ENCODE measurements at places on chromosomes 13 and 19. TPM values are rescaled to one million over a fixed set of nuclear protein-coding genes. Genes with fewer than 3 reads are reported as not detected.

The C1QTNF9 gene
- 0.99 TPM for total RNA-seq

GRCh38 chr19:8238251-8238650 lies 29.1 kb downstream of the CERS4 start:
- DNase-seq = no peak

GRCh38 chr19:48424694-48425219 lies 21.0 kb upstream of the GRWD1 start:
- DNase-seq = no peak

The SOHLH2 gene
- not detected for total RNA-seq

DNA sequence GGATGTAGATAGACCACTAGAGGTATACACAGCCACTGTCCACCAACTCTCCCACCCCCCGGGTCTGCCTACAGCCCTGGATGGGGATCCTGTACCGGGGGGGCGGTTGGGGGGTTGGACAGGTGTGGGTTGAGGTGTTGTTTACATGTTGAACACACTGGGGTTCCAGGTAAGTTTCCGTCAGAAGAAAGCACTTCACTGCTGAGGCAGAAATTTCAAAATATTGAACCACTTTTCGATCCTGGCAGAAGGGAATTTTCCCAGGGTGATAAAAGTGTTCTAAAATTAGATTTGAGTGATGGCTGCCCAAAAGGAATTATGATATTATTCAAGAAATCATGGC lies 6.6 kb upstream of the CEACAM16 start:
- no peak for DNase-seq

DNA sequence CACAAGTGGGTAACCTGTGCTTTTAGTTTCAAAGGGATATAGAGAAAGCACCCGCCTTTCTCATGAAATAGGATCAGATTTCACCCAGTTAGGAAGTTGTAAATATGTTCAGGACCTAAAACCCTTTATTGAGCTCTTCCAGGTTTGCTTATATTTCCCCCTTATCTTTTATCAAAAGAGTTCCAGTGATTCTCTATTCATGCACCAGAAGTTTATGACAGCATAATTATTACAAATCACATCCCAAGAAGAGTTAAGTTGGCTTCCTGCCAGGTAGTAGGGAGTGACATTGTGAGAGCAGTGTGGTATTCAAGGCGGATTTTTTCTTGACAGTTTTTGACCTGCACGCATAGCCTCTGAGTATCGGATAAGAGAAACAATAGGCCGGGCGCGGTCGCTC lies 190.3 kb downstream of the STK24 start:
- no peak for DNase-seq

- no peak for DNase-seq
Measured at GRCh38 chr13:30388406-30389283, 33.6 kb upstream of the UBE2L5 start.

- DNase-seq = no peak
Measured at GRCh38 chr13:50104493-50104892, 89.2 kb downstream of the KCNRG start.

GRCh38 chr19:49932731-49933131 lies 3.4 kb upstream of the NUP62 start:
- DNase-seq = no peak

The OR7A5 gene
- not detected for total RNA-seq

DNA sequence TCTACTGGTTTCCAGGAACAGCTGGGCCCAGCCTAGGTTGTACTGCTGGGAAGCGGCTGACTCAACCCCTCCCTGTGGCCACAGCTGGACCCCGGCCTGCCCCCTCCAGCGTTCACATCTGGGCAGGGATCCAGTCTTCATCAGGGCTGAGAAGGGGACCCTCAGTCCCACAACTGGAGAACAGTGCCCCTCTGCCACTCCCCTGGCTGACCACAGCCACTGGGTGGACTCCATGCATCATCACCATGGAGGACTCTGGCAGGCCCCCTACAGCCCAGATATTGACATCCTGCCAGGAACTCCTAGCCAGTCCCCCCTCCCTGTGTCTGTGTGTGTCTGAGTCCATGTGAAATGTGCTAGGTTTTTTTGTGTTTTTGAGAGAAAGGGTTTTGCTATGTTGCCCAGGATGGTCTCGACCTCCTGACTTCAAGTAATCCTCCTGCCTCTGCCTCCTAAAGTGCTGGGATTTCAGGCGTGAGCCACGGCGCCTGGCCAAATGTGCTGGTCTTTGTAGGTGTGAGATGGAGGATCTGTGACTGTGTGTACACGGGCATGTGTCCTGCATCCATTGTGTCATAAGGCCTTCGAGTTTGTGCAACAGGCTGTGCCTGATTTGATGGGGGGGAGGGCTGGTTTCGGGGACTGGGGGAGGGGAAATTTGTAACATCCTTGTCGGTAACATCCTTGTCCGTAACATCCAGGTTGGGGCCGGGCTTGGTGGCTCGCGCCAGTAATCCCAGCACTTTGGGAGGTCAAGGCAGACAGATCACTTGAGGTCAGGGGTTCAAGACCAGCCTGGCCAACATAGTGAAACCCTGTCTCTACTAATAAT lies 4.0 kb upstream of the HOOK2 start:
- no peak for DNase-seq

DNA sequence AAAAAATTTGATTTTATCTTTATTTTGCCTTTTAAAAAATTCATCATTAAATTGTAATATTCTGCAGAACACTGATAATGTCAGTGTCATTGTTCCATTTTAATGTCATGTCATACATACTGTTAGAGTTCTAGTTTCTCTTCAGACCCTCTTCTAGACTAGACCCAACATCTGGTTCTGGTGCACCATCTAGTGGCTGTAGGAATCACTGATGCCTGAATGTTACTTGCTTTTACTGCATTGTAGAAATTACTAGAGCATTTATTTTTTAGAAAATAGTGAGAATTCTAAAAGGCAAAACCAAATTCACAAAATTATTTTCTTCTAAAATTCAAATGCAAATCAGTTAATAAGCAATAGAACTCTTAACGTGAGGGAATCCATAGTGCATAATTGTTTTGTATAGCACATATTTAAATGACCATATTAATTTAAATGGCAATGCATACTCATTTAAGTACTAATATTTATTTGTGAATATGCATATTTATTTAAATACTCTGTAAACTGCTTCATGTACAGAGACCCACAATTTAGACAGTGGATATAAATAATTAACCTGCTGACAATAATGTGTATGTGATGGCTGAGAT lies 425.7 kb downstream of the KLF12 start:
- DNase-seq = no peak

The KLF1 gene
- not detected for total RNA-seq

- DNase-seq = no peak
Measured at GRCh38 chr13:75025956-75026355, 456.0 kb downstream of the TBC1D4 start.

- no peak for DNase-seq
Measured at GRCh38 chr19:32224371-32225244, 120.8 kb upstream of the ZNF507 start.

GRCh38 chr19:1355568-1356507 lies 27.9 kb upstream of the NDUFS7 start:
- DNase-seq = no peak

The KCNJ14 gene
- 0.50 TPM for total RNA-seq

- peak; percentile 92 for DNase-seq
Measured at GRCh38 chr19:12985049-12985776, 10.1 kb upstream of the NFIX start.

The NKG7 gene
- total RNA-seq = 1.5 TPM

DNA sequence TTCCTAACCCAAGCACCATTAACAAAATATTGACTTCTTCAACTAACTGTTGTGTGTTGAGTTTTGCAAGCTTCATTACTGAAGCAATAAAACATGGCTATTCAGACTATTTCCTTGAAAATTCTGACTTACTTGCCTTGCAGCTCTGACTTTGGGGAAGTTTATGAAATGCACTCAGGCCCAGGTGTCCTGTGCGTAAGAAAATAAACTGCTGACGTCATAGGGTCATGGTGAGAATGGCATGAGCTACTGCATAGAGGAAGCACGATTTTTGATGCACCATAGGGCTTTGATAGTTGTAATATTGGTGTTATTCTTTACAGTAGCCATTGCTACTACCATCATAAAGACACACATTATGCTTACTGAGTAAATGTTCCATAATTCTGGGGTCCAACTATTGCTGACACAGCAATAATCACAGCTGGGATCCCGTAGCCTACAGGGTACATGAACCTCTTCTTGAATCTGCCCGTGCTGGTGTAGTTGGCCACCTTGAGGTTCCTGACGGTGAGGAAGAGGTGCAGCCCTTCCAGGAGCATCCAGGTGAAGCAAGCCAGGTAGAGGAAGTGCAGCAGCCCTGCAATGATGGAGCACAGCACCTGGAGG lies 57.9 kb downstream of the MBD3L2B start:
- no peak for DNase-seq

DNA sequence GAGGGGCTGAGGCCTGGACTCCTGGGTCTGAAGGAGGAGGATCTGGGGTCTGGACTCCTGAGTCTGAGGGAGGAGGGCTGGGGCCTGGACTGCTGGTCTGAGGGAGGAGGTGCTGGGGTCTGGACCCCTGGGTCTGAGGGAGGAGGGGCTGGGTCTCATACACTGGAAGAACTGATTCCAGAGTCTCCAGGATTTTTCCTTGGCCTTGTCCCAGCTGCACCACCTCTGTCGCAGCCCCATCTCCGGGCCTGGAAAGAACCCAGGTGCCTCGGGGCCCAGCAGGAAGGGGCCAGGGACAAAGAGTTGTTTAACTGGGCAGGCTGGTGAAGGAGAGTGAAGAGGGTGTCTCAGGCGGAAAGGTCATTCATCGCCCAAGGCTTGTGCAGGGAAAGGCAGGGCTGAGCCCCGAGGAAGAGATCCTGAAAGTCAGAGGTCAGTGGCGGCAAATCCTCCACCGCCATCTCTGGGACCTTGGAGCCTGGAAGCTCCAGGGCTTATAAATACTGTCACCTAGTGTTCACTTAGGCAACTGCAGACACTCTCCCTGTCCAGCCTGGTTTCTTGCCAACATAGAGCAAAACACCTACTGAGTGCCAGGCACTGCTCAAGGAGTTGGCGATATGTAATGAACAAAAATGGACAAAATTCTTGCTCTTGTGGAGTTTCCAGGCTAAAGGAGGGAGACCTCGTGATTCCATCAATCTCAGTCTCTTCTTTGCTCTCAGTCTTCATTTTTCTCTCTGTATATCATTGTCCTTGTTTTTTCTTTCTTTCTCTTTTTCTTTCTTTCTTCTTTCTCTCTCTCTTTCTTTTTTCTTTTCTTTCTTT lies 4.4 kb upstream of the KCNN4 start:
- DNase-seq = no peak

- DNase-seq = no peak
Measured at GRCh38 chr19:15422296-15423075, 3.7 kb upstream of the AKAP8L start.

DNA sequence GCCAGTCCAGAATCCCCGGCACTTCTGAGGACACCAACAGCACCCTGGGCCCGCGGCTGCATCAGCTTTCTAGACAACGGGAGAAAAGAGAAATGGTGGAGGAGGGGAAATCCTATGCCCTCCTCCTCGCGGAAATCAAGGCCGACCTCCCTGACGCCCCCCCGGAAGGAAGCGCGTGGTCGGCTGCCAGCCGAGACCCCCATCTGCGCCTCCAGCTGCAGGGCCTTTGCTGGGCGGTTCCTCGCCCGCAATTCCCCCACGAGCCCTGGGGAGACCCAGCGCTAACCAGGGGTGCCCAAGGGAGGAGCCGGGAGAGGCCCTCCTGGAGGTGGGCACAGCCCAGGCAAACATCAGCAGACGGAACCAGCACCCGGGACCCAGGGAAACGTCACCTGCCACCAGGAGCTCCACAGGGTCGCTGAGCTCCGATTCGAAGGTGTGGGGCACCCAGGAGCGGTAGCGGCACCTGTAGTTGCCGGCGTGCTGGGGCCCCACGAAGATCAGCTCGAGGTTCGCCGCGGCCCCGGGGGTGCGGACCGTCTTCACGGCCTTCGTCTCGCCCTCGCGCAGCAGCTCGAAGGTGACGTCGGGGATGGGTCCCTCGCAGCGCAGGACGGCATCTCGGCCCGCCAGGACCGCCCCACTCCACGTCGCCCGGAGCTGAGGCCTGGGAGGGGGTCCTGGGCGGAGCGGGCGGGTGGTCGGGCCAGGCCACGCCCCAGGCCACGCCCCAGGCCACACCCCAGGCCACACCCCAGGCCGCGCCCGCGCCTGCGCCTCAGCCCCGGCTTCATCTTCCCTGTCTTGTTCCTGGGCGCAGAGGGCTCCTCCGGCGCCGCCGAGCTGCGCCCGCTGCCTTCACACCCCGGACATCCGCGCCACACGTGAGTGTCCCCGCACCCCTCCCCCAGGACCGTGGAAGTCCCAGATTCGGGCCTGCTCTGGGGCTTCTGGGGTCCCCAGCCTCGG lies 6.0 kb downstream of the A1BG start:
- no peak for DNase-seq

DNA sequence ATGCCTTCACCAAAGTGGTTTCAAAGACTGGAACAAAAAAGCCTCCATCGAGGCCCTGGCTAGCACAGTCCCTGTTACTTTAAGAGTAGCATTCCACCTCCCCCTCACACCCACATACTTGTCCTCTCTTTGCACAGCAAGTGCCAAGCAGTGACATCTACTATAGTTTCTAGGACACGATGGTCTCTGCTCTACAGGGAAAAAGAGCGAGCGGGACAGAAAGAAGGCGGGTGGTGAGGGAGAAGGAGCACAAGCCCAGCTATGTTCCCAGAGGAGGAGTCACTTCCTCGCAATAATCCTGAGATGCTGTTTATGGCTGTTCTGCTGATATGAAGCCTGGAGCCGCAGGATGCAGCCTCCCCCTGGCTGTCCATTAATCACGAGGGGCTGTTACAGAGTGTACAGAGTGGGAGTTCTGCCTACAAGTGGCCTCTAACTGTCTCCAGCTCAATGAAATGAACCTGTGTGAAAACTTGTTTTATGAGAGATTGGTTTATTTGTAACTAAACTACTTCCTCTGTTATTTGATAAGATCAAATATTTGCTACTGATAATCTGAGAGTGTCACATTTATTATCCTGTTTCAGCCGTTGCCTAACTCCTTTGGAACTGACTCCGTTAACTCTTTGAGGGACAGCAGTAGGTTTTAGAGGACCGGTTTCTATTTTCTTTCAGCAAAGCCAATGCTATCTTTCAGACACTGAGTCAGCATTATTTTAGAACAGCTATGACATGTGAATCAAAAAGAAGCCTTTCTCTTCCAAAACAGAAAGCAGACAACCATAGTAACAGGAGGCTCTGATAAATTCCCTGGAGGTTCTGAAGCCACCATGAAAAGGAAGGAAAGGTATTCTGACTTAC lies 208.0 kb downstream of the SPRY2 start:
- DNase-seq = no peak

GRCh38 chr19:50214699-50215543 lies 11.5 kb downstream of the MYH14 start:
- DNase-seq = no peak

DNA sequence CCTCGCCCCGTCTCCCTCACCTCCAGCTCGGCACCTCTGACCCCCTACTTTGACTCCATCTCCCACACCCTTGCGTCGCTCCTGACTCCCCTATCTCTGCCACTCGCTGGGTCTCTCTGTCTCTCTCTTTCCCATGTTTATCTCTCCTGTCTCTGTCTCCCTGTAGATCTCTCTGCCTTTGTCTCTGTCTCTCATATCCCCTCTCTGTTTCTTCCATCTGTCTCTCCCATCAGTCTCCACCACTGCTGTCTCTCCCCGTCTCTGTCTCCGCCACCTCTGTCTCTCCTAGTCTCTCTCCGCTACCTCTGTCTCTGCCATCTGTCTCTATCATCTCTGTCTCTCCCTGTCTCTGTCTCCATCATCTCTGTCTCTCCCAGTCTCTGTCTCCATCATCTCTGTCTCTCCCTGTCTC lies 12.4 kb upstream of the BBC3 start:
- DNase-seq = no peak

The SYNGR4 gene
- total RNA-seq = not detected

All from esophagus muscularis mucosa (tissue), 4 donors.